ENCODE measurements at places on chromosomes 13 and 19.

DNA sequence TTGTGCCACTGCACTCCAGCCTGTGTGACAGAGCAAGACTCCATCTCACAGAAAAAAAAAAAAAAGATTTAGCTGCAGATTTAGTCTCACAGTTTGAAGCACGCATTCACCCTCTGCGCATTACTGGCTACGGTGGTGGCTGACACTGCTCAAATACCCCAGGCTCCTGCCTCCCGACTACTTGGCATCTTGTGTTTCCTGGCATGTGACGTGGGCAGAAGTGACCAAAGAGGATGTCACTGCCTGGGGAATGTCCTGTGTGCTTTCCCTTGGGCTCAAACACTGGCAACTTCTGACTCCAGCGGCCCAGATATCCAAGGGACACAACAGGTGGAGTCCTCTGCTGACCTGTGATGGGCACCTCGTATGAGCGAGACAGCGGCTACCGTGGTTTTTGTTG lies 24.7 kb upstream of the EIF3G start:
- DNase-seq: no peak

GRCh38 chr19:42366673-42367072 lies 23.4 kb downstream of the CNFN start:
- DNase-seq: no peak

DNA sequence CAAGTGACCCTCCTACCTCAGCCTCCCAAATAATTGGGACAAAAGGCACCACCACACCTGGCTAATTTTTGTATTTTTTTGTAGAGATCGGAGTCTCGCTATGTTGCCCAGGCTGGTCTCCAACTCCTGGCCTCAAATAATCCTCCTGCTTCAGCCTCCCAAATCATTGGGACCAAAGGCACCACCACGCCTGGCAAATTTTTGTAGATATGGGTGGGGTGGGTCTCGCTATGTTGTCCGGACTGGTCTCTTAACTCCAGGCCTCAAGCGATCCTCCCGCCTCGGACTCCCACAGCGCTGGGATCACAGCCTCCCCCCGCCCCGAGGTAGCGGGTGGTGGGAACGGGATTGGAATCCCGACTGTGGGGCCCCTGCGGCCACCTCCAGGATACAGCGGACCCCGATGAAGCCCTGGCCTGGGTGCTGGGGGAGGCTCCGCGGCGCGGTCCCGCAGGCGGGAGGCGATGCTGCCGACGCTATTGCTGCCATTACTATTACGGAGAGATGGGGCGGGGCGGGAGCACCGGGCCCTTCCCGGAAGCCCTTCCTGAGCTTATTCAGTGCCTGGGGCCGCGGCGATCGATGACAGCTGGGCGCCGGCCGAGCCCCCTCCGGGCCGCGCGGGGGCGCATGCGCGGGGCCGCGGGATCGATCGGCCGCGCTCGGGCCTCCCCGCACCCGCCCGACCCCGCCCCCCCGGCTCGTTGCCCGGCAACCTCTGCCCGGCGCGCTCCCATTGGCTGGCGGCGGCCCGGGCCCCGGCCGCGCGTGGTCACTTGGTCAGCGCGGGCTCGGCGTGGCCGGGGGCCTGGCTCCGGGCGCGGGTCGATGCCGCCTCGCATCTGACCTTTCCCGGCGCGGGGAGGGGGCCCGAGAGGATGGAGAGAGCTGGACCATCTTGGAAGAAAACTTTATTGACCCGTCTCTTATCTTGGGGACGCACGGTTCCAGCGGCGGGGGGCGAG lies 27.9 kb upstream of the ONECUT3 start:
- DNase-seq: no peak

DNA sequence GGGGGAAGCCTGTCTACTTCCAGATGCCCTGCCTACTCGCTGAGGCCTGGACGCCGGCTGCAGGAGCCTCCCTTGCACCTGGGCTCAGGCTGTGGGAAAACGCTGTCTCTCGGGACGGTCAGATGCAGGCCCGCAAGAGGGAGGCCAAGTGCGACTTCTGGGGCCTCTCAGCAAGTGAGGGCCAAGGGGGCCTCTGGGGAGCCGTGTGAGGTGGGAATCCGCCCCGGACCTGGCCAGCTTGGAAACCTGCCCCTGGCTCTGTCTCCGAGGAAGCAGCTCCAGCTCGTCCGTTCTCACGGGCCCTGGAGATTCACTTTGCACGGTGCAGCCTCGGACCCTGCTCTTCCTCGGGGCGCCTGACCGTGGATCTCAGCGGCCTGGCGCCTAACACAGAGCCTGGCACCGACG lies 11.4 kb upstream of the CRTC1 start:
- no peak for DNase-seq

GRCh38 chr19:6744381-6745301 lies 5.2 kb downstream of the TRIP10 start:
- DNase-seq: no peak

GRCh38 chr19:15584541-15585115 lies 30.4 kb upstream of the CYP4F8 start:
- DNase-seq: peak; percentile 83

- DNase-seq: no peak
These were observed 15.3 kb downstream of the ZNF486 start for GRCh38 chr19:20182222-20182785.

- no peak for DNase-seq
These were observed 58.7 kb downstream of the MRPL57 start for GRCh38 chr13:21235174-21235573.

- DNase-seq: no peak
These were observed 186.7 kb downstream of the RFC3 start for GRCh38 chr13:34004676-34005075.

GRCh38 chr19:55370305-55370988 lies at the start of gene IL11:
Gene IL11 (minus strand): TSS chr19:55370463. CDS start chr19:55370310, 153 bp downstream.
- no peak for DNase-seq

- DNase-seq: no peak
These were observed 4.2 kb downstream of the CLIP3 start for GRCh38 chr19:36028313-36029041.

GRCh38 chr13:98974053-98974452 lies 3.8 kb downstream of the DOCK9 start:
- DNase-seq: no peak

- no peak for DNase-seq
These were observed 29.0 kb downstream of the CARS2 start for GRCh38 chr13:110676595-110677587.

DNA sequence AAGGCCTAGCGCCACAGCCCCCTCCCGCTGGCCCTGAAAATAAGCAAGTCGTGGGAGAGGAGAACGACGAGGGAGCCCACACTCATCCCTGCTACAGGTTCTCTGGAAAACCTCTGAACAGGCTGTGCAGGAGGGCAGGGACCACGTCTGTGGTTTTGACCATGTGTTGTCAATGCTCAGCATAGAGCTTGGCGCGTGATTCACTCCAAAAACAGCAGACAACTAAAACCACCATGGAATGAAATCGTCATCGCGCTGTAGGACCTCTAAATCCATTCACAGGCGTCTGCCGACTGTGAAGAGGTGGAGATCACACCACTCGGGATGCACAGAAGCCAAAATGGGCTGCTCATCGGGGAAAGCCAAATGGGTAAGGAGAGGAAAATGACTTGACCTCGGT lies 121.3 kb downstream of the COL4A1 start:
- DNase-seq: no peak

DNA sequence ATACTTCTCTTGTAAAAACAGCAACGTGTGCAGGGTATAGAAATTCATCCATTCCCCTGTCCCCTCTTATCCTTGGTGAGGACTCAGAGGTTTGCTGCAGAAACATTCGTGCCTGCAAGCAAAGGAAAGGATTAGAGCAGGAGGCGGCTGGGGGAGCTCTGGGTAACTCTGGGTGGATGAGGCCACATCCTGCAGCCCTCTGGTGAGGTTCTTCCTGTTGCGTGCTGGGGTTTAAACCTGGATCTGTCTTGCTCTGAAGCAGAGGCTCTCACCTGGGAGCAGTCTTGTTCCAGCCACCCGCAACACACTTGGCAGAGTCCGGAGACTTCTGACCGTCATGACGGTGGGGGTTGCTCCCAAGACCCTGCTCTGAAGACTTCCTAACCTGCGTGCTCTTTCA lies 69.2 kb downstream of the ATP11A start:
- no peak for DNase-seq

DNA sequence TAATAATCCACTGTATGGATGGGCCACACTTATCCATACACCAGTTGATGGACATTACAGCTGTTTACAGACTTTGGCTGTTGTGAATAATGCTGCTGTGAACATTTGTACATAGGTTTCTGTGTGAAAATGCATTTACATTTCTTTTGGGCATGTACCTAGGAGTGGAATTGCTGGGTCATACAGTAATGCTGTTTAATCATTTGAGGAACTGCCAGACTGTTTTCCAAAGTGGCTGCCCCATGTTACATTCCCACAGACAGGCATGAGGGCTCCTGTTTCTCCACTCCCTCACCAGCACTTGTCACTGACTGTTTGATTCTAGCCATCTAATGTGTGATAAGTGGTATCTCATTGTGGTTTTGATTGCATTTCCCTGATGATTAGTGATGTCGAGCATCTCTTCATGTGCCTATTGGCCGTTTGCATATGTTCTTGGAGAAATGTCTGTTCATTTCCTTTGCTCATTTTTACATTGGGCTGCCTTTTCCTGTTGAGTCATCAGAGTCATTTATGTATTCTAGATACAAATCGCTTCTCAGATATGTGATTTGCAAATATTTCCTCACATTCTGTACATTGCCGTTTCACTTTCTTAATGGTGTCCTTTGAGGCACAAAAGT lies 12.8 kb downstream of the TMEM255B start:
- no peak for DNase-seq

GRCh38 chr13:111323950-111324651 lies 3.7 kb downstream of the TEX29 start:
- DNase-seq: no peak

- no peak for DNase-seq
These were observed 5.9 kb downstream of the COL4A1 start for GRCh38 chr13:110301083-110301482.

DNA sequence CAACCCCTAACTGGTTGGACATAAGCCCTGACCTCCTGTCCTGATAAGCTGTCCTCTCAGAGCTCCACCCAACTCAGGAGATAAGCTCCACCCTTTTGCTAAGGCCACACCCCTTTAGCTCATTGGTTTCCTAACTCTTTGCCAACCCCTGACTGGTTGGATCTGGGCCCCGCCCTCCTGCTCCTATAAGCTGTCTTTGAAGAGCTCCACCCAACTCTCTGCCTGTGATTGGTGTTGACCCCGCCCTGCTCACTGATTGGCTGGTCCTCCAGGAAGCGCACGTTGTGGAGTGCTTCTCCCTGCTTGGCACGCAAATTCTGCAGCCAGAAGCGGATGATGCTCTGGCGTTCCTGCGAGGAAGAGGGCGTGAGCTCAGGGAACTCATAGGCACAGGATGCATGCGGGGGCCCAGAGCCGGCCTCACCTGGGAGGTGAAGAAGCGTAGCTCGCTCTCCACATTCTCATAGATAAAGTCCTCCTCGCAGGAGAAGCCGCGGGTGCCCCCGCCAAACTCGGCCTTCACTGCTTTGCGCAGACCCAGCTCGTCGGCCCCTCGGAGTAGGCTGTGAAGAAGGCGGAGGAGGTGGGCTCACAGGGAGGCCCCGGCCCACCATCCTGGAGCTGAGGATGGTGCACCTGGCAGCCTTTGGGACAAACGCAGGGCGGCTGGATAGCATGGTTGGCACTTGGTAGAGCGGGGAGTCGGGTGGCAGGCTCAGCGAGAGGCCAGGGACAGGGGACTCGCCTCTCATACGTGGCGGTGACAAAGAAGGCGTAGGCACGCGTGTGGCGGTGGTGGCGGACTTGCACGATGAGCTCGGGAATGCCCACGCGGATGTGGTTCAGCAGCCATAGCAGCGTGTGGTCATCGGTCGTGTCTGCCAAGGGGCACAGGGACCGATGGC lies 1.7 kb downstream of the ANO8 start:
- no peak for DNase-seq

GRCh38 chr13:97124915-97125809 lies 97.0 kb upstream of the MBNL2 start:
- no peak for DNase-seq

DNA sequence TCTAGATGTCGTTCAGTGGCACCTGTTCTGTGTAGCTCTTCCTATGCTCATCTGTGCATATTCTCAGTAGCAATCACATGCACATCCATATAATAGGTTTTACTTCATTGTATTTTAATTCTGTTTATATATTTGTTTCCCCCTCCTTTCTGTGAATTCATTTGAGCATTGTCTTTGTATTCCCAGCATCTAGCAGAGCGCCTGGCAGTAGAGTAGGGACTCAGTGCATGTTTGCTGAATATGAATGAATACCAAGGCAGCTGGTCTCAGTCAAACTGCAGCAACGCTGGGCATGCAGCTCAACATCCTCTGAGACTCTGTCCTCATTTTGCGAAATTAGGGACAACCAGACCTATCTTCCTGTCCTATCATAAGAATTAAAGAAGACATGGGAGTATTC lies 330.1 kb downstream of the SPRY2 start:
- DNase-seq: no peak

DNA sequence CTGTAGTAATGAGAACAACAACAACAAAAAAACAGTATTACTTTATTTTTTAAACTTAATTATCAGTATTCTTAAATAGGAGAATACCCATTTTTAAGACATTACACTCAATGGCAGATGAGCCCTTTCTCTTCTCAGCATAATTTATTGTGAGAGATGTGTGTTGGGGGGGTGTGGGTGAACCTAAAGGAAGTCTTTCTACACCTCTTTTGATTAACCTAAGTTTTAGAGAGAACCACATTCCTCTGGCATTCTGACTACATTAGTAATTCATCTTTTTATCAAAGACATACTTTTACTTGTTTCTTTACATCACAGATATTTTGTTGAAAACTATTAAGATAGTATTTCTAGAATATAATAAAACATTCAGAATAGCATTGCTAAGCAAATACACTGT lies 890.9 kb downstream of the PCDH9 start:
- DNase-seq: no peak

DNA sequence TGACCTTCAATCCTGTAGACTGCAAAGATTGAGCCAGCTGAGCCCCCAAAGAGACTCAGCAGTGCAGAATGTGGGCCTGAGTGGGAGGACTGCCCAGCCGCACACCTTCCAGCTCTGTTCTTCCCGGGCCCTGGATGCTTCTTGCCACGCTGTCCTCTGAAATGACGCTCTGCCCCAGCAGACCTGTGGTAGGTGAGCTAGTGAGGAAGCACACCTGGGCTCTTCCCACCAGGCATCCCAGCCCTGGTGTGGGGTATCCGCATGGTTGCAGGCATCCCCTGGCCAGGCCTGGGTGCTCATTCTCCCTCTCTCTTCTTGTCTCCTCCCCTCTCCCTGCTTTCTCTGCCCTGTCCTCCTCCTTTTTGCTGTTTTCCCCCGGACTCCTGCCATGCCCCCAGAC lies 9.8 kb upstream of the MZF1 start:
- no peak for DNase-seq

DNA sequence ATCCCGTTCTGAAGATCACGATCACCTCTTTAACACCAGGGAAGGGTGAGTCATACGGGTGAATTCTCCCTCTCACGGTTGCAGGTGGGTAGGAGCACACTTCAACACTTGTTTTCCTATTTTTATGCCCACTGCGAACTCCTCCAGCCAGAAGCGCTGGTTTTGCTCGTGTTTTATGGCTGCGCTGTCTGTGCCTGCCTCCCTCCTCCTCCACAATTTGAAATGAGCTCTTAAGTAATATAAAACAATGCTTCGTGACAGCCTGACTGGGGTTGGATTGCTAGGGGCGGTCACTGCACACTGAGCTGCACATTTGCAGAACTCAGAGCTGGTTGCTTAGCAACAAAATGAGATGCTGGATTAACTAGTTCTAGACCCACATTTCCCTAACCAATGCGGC lies 12.9 kb downstream of the CCDC70 start:
- no peak for DNase-seq

GRCh38 chr13:98981369-98982080 lies 3.7 kb upstream of the DOCK9 start:
- no peak for DNase-seq

Measured in stimulated activated CD8-positive, alpha-beta memory T cell treated with anti-CD3 and anti-CD28 coated beads, Interleukin-15, amount 100 ng/mL, for 24 hours (primary cell).